ENCODE measurements at places on chromosomes 1 and 21.
A peak's percentile ranks its signal among the peaks of the same experiment; 100 is the strongest.

GRCh38 chr1:91133248-91133647 is 111.4 kb upstream of the ZNF644 start:
- no peak overlapping the region for H3K4me3 ChIP-seq
- no peaks in the 10 kb centered on the region for H3K36me3 ChIP-seq
- no peak for DNase-seq
- H3K27ac ChIP-seq = no peak overlapping the region
- H3K4me1 ChIP-seq = peaks cover 7% of the 10 kb centered on the region
- peaks cover 10% of the 10 kb centered on the region for H3K27me3 ChIP-seq

- H3K4me3 ChIP-seq = no peak overlapping the region
- peaks cover 40% of the 10 kb centered on the region for H3K4me1 ChIP-seq
- peaks cover 4% of the 10 kb centered on the region for H3K27me3 ChIP-seq
- DNase-seq = peak; percentile 45
- peaks cover 4% of the 10 kb centered on the region for H3K36me3 ChIP-seq
These were observed 2.6 kb downstream of the PRDM2 start for GRCh38 chr1:13702425-13703127.

DNA sequence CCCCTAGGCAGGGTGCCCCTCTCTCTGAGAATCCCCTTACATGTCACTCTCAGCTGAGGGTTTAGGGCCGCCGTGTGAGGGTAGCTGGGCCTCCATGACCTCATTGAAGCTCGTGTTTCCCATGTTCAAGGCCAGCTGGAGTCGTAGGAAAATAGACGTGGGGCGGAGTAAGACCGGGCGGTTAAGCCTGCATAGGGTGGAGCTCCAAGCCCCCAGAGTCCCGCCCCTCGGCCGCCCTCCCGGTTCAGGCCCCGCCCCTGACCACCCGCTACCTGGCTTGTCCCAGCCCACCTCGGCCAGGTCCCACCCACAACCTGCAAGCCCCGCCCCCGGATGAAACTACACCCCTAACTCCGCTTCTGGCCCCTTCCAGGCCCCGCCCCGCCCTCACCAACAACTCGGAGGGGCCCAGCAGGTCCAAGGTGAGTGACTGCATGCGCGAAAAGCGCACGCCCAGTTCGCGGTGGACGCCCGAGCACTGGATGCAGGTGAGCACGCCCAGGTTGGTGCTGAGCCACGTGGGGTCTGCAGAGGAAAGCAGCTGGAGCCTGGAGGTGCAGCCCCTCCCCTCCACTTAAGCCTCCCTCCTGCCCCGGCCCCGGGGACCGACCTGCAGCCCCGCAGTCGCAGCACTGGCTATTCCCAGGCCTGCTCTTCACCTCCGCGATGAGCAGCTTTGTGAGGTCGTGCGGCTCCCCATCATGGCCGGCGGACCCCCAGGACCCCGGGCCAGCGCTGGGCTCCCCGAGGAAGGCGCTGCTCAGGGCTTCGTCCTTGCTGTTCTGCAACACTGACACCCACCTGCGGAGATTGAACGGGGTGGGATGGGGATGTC is 12.2 kb upstream of the TCEA3 start:
- no peaks in the 10 kb centered on the region for H3K27me3 ChIP-seq
- H3K36me3 ChIP-seq = no peaks in the 10 kb centered on the region
- no peaks in the 10 kb centered on the region for H3K4me1 ChIP-seq
- no peak overlapping the region for H3K4me3 ChIP-seq
- no peak for DNase-seq

GRCh38 chr1:174663358-174663757 is 215.6 kb downstream of the GPR52 start:
- H3K27me3 ChIP-seq = no peaks in the 10 kb centered on the region
- no peak for DNase-seq
- no peak overlapping the region for H3K4me3 ChIP-seq
- peaks cover 4% of the 10 kb centered on the region for H3K36me3 ChIP-seq

GRCh38 chr1:176976771-176977170 is 187.7 kb downstream of the ASTN1 start:
- DNase-seq = no peak
- no peaks in the 10 kb centered on the region for H3K36me3 ChIP-seq
- H3K27me3 ChIP-seq = peaks cover 2% of the 10 kb centered on the region
- no peak overlapping the region for H3K4me3 ChIP-seq
- H3K27ac ChIP-seq = no peak overlapping the region

DNA sequence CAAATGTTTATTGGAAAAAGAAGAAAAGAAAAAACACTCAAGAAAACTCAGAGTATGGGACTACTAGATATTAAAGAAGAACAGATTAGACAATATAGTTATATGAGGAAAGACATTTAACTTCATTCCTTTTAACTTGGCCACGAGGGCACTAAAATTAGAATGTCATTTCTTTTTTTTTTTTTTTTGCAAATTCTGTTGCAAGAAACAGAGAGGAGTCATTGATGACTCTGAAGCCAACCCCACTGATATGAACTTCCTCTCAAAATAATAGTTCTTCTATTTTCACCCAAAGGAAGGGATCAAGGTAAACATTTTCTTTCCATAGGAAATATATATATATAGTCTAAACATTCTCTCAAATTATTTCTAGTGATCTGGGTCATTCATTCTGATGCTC is 24.6 kb upstream of the PEX19 start:
- H3K27me3 ChIP-seq = peaks cover 2% of the 10 kb centered on the region
- H3K4me1 ChIP-seq = peaks cover 2% of the 10 kb centered on the region
- peak overlapping the region; percentile 61 for H3K27ac ChIP-seq
- no peak for DNase-seq

GRCh38 chr1:216247937-216248336 is 175.3 kb downstream of the USH2A start:
- no peak overlapping the region for H3K4me3 ChIP-seq
- H3K27ac ChIP-seq = no peak overlapping the region
- no peaks in the 10 kb centered on the region for H3K36me3 ChIP-seq
- no peaks in the 10 kb centered on the region for H3K4me1 ChIP-seq

DNA sequence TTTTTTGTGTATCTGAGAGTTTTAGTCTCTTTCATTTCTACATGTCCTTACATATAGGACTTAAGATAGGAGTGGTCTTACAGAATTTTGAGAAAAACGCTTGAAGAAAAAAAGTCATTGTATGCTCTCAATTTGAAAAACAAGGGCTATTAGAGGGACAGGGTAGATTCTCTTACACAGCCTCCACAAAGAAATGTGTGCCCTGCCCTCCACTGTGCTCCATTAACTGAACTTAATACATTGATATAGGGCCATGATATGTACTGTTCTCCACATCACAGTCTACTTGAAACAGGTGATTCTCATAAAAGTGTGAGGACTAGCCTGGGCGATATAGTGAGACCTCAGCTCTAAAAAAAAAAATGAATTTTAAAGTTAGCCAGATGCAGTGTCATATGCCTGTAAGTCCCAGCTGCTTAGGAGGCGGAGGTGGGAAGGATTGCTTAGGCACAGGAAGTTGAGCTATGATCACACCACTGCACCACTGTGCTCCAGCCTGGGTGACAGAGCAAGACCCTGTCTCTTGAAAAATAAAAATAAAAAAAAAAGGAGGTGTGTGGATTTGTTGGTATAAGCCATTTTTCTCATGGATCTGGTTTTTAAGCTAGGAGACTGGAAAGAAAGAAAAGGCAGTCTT is 77.0 kb downstream of the HMCN1 start:
- H3K36me3 ChIP-seq = no peaks in the 10 kb centered on the region
- DNase-seq = no peak
- no peaks in the 10 kb centered on the region for H3K4me1 ChIP-seq
- no peak overlapping the region for H3K27ac ChIP-seq
- H3K27me3 ChIP-seq = no peaks in the 10 kb centered on the region
- H3K4me3 ChIP-seq = no peak overlapping the region

DNA sequence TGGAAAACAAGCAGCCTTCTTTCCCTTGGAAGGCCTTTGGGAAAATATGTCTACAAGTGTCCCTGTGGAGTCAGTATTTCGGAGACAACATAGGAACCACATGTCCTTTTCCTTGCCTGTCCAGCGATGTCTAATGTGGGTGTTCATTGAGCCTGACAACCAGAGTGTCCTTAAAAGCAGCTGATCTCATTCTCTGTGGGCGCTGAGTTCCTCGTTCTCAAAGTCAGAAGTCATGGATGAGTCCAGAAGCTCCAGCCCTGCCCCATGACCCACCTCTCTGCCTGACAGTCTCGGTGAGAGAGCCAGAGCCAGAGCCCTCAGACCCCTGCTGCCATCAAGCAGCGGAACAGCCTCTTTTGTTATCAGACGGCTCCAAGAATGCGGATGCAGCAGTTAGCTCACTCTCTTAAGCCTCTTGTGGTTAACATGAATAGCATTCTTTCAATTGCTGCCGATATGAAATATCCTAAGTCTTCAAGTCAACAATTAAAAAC is 329.2 kb downstream of the TGFB2 start:
- H3K4me1 ChIP-seq = no peaks in the 10 kb centered on the region
- H3K36me3 ChIP-seq = no peaks in the 10 kb centered on the region
- no peak for DNase-seq

GRCh38 chr1:19089524-19089923 is 120.5 kb downstream of the UBR4 start:
- no peak overlapping the region for H3K27ac ChIP-seq
- H3K36me3 ChIP-seq = peaks cover 63% of the 10 kb centered on the region
- no peak for DNase-seq
- H3K4me1 ChIP-seq = no peaks in the 10 kb centered on the region
- no peak overlapping the region for H3K4me3 ChIP-seq

- no peak for DNase-seq
- no peaks in the 10 kb centered on the region for H3K4me1 ChIP-seq
- no peaks in the 10 kb centered on the region for H3K36me3 ChIP-seq
- H3K27ac ChIP-seq = no peak overlapping the region
These were observed 51.2 kb downstream of the CCDC185 start for GRCh38 chr1:223444411-223444810.

- no peak for DNase-seq
- H3K4me1 ChIP-seq = no peaks in the 10 kb centered on the region
- H3K27ac ChIP-seq = peak overlapping the region; percentile 8
- H3K36me3 ChIP-seq = no peaks in the 10 kb centered on the region
These were observed 207.4 kb upstream of the RUNX1 start for GRCh38 chr21:35256468-35256988.

Measured in immature natural killer cell (primary cell).